CD4-positive, alpha-beta T cell treated with Interleukin-10 for 1 hour (primary cell): ENCODE measurements at places on chromosomes 7 and 10.

GRCh38 chr7:69764147-69764546 is 165.9 kb downstream of the AUTS2 start:
- no peak for DNase-seq

DNA sequence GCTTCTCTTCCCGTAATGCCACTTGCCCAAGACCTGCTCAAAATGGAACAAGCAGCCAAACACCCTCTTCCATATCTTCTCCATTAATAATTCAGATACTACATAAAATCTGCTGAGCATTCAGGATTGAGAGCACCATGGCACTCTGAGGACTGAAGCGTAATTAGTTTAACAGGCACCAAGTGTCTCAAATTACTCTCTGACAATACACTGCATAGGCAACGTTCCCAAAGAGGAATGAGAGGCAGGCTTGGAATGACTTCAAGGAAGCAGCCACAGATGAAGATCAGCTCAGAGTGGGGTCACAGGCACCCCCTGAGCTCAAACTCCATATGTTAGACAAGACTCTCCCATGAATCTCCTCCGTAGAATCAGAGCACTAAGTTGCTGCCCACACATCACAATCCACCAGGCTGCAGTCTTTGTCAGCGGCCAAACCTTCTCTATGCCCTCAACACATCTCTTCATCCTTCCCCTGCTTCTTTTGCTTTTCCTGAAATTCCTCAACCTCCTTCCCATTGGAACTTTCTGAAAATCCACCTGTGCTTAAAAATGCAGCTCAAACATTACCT is 4.7 kb upstream of the ABLIM1 start:
- no peak for DNase-seq

DNA sequence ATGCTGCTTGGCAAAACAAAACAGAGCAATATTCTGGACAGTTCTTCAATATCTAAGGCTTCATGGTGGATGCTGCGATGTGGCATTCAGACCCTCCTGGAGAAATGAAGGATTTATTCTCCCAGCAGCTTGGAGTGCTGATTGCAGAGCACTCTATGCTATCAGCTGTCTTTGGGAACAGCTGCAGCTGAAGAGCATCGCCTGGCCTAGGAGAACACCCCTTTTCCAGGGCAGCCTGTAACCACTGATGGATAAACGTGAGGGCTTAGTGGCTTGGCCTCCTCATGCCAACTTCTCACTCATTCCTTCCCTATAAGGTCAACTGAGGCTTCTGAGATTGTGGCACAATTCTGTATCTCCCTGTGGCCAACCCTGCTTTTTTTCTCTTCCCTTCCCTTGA is 638.1 kb upstream of the CNTNAP2 start:
- no peak for DNase-seq

DNA sequence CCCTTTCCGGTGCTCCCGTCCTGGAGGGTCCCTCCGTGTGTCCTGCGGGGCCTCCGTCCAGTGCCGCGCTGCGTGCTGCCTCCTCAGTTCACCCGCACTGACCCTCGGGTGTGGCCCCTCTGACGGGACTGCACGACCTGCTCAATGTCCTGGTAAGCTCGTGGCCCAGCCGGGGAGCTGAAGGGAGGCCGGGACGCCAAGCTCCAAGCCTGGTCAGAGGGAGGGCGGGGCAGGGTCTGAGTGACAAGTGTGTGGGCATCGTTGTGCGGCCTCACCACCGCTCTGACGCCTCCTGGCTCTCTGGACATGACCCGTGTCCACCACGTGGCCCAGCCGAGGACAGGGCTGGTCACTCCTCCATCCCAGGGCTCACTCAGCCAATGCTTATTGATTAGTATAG is 25.9 kb downstream of the FAM20C start:
- no peak for DNase-seq

- no peak for DNase-seq
Observed at GRCh38 chr7:105800849-105801534, 75.4 kb downstream of the ATXN7L1 start.

DNA sequence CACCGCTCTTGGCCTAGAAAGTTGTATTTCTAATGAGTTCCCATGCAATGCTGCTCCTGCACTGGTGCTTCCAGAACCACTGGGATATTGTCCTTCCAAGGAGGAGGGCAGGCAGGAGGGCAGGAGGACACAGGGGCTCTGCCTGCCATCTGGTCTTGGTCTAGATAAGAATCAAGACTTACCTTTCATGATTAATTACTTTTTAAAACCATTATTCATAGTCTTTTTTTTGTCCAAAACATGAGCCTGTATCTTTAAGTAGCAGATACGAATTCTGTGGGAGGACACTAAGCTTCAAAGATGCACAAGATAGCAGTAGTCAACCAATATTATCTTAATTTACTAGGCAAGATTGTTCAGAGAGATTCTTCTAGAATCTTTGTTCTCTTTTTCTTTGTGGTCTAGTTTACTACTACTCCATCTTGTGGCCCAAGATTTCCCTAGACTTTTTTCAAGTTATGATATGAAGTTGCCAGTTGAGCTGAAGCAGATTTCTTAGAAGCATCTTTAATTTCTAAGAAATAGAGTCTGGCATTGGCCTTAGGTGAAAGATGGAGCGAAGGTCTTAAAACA is 57.6 kb downstream of the RBM33 start:
- DNase-seq: no peak

DNA sequence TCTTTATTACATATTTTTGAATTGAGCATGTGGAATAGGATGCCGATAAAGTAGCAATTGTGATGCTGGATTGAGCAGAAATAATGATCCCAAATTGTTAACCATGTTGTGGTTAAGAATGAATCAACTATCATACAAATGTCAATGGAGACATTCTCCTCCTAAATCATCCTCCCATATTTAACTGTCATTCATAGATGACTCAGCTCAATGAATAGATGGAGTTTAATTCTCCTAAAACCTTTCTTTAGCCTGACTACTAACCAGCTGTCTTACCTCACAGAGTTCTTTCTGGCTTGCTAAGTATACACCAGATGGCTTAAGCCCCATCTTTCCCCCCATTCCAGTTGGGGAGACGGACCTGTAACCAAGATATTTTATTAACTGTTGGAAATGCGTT is 23.4 kb upstream of the NPS start:
- DNase-seq: no peak

- DNase-seq: no peak
Observed at GRCh38 chr7:100689230-100690135, 4.6 kb downstream of the GIGYF1 start.

DNA sequence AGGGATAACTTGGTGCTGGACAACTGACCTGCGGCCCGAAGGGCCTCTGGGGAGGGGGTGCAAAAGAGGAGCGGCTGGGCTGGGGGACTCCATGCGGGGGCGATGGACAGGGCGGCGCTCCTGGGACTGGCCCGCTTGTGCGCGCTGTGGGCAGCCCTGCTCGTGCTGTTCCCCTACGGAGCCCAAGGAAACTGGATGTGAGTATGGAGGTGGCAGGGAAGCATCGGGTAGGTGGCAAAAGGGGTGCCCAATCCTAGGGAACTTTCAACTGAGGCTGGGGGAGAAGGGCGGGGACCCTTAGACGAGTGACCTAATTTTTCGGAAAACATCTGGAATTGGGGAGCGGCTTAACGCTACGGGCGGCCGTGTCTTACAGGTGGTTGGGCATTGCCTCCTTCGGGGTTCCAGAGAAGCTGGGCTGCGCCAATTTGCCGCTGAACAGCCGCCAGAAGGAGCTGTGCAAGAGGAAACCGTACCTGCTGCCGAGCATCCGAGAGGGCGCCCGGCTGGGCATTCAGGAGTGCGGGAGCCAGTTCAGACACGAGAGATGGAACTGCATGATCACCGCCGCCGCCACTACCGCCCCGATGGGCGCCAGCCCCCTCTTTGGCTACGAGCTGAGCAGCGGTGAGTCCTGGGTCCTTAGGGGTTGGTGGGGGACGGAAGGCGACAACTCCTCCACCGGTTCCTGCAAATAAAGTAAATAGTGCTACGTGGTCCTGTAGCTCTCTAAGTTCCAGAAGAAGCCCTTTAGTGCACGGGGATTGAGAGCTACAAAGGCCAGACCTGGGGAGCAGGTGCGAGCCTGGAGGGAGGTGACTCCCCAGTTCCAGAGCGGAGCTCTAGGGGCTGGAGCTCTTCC is 622 bp downstream of the WNT16 start:
- DNase-seq: no peak
